ENCODE measurements at places on chromosomes 2 and 18.

DNA sequence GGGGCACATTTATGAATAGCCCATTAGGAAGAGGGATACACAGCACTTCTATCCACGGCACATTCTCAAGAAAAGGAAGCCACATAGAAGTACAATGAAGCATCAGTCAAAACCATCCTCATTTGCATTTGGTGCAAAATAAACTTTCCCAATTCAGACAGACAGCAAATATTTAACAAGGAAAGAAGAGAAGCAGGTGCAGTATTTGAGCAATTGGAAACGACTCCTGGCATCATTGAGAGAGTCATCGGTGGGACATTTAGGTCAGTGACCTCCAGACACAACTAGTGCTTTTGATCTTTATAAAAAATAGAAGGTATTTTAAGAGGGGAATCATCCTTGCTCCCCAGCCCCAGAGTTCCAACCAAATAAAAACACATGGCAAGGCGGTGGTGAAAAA, 118.0 kb downstream of the MREG start:
- DNase-seq, result no peak

DNA sequence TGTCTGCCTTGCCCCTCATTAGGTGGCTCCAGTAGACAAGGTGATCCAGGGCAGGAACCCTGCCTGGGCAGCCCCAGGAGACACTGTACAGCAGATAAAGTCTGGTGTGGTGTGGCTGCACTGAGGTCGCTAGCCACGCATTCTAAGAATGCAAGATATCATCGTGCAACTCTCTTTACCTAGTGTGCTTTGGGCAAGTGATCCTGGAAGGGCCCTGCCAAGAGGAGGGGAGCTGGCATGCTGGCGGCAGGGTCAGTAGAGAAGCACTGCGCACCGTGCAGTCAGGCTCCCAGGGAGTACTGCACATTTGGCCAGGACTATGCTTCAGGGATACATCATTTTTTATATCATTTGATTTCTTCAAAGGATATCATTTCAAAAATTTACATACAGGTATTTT, 195.3 kb upstream of the SMAD2 start:
- DNase-seq, result no peak

- DNase-seq, result no peak
These were observed 226.5 kb downstream of the PID1 start for GRCh38 chr2:229044581-229044980.

GRCh38 chr2:232533944-232534710, 5.4 kb upstream of the CHRNG start:
- DNase-seq, result no peak

DNA sequence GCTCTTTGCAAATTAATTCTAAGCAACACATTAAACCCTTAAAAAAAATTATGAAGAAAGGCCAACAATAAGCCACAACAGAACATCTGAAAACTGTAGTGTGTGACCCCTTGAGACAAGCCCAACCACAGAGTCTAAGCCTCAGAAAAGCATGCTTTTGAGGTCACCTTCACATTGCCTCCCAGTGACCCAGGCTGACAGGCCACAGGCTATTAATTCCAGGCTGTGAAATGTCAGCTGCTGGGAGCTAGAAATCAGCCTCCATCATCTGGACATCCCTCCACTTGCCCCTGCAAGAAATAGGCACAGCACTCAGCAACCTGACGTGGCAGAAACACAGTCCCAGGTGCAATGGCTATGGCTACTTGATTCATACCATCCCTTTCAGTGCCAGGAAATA, 179.4 kb upstream of the ZFP36L2 start:
- no peak for DNase-seq

DNA sequence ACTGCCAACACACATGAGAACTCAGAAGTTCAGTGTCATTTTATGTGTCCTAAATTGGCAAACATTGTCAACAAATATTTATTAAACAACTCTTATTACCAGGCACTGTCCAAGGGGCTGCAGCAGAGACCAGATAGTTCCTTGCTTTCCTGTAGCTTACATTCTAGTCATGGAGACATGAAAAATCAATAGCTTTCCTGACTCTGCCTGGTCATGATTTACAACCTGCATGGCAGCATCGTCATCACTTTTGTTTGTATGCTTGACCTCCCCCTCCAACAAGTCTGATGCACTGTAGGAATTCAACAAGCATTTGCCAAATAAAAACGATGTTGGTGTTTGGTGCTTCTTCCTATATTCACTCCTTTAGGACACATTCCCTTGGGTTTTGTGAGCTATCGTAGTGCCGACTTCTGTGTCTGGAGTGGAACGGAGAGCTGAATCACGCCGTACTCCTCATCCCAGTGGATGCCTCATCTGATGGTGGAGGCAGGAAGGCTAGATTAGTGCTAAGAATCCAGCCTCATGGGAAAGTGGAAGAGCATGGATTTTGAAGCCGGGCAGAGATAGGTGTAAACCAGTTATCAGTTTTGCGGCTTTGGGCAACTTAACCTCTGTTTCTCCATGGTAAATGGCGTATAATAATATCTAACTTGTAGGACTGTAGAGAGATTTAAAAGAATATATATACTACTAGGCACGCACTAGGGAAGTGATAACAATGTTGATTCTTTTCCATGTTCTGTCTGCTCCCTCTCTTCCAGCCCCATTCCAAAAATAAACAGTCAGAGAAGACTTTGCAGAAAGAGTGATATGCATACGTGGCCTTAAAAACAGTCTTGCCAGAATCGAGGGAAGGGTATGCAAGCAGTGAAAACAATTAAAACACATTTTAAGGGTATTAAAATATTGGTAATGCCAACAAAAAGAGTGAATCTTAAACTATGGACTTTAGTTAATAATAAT, 120.5 kb upstream of the ZFP36L2 start:
- no peak for DNase-seq

GRCh38 chr2:193806088-193806774, 1611.5 kb upstream of the TMEFF2 start:
- DNase-seq, result no peak

DNA sequence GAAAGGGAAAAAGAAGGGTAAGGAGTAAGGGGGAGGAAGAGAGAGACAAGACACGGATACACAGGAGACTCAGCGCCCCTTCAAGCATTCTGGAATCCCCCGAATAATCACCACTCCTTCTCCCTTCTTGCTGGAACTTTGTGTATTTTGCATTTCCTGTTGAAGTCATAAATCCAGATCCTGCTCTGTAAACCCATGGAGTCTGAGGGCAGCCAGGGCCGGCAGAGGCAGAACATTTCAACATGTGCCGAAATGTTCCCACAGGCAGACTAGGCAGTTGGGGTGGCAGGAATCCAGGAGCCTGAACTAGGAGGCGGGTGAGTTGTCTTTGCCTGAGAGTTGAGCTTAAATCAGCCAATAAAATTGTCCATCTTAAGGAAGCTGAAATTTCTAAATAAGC, 193.1 kb downstream of the SH3RF3 start:
- DNase-seq, result no peak

DNA sequence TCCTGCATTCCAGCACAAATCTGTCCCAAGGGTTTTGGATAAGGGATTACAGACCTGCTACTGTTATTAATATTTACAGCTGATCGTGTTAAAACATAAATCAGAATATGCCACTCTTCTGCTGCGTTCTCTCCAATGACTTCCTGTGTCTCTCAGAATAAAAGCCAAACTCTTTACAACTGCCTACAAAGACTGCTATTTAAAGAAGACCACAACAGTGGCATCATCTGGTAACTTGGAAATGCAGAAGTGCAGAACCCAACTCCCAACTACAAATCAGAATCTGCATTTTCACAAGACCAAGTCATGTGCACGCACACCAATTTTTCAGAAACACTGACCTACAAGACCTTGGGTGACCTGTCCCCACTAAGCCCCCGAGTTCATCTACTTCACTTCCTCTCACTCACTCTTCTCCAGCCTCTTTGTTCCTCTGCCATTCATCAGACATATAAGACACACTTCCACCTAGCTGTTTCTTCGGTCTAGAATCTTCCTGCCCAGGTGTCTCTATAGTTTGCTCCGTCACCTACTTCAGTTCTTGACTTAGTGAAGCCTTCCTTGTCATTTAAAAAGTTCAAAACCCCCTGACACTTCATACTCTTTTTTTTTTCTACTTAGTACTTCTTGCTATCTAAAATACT, 36.0 kb downstream of the CHN1 start:
- DNase-seq, result no peak

GRCh38 chr2:118232796-118233195, 144.5 kb downstream of the INSIG2 start:
- no peak for DNase-seq

- DNase-seq, result no peak
These were observed 27.0 kb upstream of the ZEB2 start for GRCh38 chr2:144546933-144547332.

DNA sequence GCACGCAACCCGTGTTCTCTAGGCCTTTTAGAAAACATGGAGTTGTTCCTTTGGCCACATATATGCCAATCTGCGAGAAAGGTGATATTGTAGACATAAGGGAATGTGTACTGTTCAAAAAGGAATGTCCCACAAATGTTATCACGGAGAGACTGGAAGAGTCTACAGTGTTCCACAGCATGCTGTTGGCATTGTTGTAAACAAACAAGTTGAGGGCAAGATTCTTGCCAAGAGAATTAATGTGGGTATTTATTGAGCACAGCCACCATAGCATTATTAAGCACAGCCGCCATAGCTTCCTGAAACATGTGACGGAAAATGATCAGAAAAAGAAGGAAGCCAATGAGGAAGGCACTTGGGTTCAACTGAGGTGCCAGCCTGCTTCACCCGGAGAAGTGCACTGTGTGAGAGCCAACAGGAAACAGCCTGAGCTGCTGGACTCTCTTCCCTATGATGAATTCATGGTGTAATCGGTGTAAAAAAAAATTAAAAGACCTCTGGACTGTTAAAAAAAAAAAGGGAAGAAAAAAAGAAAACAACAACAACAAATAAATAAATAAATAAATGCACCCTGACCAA, 29.0 kb upstream of the REL start:
- no peak for DNase-seq

GRCh38 chr2:218873359-218874194, 7.1 kb upstream of the WNT10A start:
- no peak for DNase-seq

- DNase-seq, result no peak
These were observed 241.2 kb upstream of the TANK start for GRCh38 chr2:160918906-160919503.

DNA sequence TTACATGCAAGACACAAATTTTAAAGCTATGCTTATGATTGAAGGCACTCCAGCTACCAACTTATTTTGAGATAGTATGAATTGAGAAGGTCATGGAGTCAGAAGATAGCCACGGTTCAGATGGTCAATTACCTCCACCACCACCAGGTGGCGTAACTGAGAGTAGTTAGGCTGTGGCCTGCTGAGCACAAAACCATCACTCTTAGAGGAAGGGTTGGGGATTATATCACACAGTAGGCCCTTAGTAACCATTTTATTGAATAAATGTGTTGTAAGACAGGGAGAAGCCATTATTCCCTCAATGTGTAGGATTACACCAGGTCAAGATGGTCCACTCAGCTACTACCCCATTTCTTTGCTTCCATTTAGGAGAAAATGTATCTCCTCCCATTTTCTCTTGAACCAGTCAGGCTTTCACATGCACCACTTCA, 18.8 kb downstream of the KLHL41 start:
- DNase-seq, result peak; percentile 58

- no peak for DNase-seq
These were observed 12.2 kb downstream of the GREB1 start for GRCh38 chr2:11546072-11546471.

DNA sequence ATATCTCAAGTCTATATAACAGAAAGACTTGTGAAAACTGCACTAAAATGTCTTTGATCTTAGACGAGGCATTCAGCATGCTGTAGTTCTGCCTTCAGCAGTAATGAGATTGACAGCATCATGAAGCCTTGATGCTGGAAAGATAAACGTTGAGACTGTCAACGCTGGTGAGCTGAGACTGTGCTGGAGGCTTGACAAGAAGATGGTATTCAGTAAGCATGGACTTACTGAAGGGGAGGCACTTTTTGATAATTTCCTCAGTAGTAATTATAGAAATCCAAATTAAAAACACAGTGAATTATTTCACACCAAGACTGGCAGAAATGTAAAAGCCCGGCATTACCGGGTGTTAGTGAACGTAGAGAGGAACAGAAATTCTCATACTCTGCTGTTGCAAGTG, 162.2 kb downstream of the CCBE1 start:
- DNase-seq, result no peak

DNA sequence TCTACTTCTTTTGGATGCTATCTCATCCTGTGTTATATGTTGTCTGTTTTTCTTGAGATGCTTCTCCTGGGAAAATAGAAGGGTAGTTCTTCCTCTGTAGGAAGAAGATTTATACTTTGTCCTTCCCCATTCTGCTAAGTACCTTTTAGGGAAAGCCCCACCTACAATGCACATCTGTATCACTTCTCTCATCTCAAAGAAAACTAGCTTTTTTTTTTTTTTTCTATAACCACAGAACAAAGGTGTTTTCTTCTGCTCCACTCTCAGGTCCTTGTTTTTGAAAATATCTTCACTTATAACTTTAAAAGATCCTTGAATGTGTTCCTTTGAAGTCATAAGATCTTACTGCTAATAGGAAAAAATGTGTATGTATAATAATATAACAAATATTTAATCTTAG, 30.8 kb downstream of the CCDC150 start:
- no peak for DNase-seq

GRCh38 chr2:104213758-104214157, 640.2 kb upstream of the POU3F3 start:
- DNase-seq, result no peak

- no peak for DNase-seq
These were observed 61.6 kb downstream of the LPIN1 start for GRCh38 chr2:11808016-11808400.

DNA sequence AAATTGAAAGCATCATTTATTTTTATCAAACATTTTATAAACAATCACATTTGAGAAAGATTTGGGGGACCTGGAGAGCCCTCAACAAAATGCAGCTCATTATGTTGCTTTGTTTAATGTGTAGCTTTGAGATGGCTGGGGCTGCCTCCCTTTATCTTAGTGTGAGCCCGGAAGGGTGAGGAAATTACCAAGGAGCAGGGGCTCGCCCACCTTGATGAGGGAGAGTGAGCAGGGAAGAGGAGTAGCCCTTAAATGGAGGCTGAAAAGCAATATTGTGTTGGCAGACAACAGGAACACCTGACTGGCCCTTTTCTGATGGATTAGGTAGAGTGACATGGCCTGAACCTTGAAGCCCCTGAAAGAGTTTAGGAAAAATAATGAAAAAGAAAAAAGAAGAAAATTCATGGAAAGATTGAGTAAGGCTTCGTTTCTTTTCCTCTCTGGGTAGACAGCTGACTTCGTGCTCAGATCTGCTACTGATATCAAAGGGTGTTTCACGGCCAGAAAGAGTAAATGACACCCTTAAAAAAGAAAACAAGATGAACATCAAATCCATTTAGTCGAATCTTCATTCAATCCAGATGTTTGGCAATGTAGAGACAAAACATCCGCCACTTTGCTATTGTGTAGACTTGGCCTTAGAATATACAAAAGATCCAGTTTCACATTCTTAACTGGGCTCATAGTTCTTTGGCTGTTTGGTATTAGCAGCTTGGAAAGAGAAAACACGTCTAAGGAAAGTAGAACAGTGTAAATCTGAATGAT, 206.5 kb upstream of the TCF4 start:
- no peak for DNase-seq

DNA sequence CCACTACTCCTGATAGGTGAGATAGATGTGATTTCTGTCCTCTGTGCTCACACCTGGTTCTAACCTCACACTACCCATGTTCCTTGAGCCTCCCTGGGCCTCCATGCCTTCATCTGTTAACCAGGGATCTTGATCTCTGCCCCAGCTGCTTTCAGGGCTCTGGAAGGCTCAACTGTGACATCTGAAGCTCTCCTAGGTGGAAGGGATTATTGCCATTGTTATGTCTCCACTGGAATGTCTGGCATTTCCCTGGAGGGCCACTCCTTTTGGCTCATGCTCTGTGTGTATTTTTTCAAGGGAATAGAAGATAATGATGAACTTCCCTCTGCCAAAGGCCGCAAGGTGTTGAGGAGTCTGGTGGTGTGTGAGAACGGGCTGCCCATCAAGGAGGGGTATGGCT, 41.2 kb downstream of the PCARE start:
- DNase-seq, result no peak

Data from stimulated activated CD4-positive, alpha-beta T cell treated with anti-CD3 and anti-CD28 coated beads, Interleukin-1b, Interleukin-23, amount 100 ng/mL, for 24 hours (primary cell).